Breast epithelium (tissue), 4 donors: ENCODE measurements at places on chromosomes 6 and 20. TPM values are rescaled to one million over a fixed set of nuclear protein-coding genes. Genes with fewer than 3 reads are reported as not detected.

- no peaks in the 10 kb centered on the region for H3K27me3 ChIP-seq
- H3K4me1 ChIP-seq = no peaks in the 10 kb centered on the region
- H3K27ac ChIP-seq = no peak overlapping the region
These were observed 89.2 kb upstream of the BHLHE23 start for GRCh38 chr20:63095718-63096654.

DNA sequence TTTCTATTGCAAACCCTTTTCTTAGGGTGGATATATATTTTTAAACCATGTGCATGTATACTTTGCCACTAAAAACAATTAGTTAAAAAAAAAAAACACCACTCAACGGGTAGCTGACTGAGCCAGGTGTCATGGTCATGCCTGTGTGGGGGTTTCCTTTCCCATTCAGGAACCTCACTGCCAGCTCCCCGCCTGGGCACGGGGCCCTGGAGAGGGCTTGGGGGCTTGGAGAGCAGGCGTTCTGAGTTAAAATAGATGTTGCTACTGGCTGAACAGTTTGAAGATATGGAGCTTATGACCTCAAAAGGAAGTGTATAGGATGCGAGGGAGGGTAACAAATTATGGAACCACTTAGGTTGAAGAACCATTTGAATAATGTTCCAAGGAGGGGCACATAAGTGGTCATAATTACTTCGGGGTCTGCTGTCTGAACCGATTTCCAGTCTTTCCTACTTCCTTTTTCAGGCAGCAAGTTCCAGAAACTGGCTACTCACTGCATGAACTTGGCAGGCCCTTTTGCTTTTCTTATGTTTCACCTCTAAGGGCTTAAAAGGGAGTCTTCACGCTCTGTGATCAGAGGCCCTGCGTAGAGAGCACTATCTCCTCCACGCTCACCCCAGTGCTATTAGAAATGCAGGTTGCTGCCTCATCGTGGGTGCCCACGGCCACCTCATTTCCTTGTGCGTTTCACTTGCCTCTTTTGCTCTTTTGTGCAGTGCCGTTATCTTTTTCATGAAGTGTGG lies 9.9 kb downstream of the STX16 start:
- H3K27ac ChIP-seq = no peak overlapping the region
- H3K4me1 ChIP-seq = no peaks in the 10 kb centered on the region
- DNase-seq = no peak
- H3K27me3 ChIP-seq = no peaks in the 10 kb centered on the region
- H3K36me3 ChIP-seq = no peaks in the 10 kb centered on the region

DNA sequence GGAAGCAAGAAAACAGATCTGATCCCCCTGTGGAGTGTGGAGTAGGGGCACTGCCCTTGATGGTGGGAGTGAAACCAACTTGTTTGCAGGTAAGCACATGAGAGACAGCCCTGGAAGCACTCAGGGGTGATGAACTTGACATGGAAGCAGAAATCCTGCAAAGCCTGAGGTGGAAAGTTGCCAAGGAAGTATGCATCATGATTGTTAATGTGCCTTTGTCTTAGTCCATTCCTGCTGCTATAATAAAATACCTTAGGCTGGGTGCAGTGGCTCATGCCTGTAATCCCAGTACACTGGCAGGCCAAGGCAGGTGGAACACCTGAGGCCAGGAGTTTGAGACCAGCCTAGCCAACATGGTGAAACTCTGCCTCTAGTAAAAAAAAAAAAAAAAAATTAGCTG lies 40.2 kb upstream of the IFNGR1 start:
- no peak overlapping the region for H3K4me3 ChIP-seq
- DNase-seq = no peak

- H3K4me3 ChIP-seq = no peak overlapping the region
- DNase-seq = peak; percentile 69
- H3K27me3 ChIP-seq = no peaks in the 10 kb centered on the region
- H3K27ac ChIP-seq = no peak overlapping the region
These were observed 12.2 kb upstream of the KCNK15 start for GRCh38 chr20:44733341-44734069.

GRCh38 chr6:83853178-83854000 lies at the start of gene RIPPLY2:
TSS of gene RIPPLY2 (plus strand) at chr6:83853360. CDS start at chr6:83853417, 57 bp downstream.
- H3K4me3 ChIP-seq = peak within 1 kb of the TSS; percentile 69
- no peaks in the 10 kb centered on the region for H3K4me1 ChIP-seq
- no peak within 1 kb of the TSS for H3K27ac ChIP-seq
- H3K27me3 ChIP-seq = peaks cover 42% of the 10 kb centered on the region
- H3K36me3 ChIP-seq = no peaks in the 10 kb centered on the region

GRCh38 chr6:3294396-3294795 lies 35.6 kb downstream of the PSMG4 start:
- DNase-seq = no peak
- H3K27ac ChIP-seq = no peak overlapping the region
- no peaks in the 10 kb centered on the region for H3K36me3 ChIP-seq
- H3K4me1 ChIP-seq = no peaks in the 10 kb centered on the region
- no peaks in the 10 kb centered on the region for H3K27me3 ChIP-seq

GRCh38 chr6:72689107-72689954 lies 67.5 kb downstream of the KCNQ5 start:
- H3K4me3 ChIP-seq = no peak overlapping the region
- H3K4me1 ChIP-seq = no peaks in the 10 kb centered on the region
- H3K27ac ChIP-seq = no peak overlapping the region
- no peak for DNase-seq

- DNase-seq = no peak
- H3K4me3 ChIP-seq = no peak overlapping the region
- no peak overlapping the region for H3K27ac ChIP-seq
- no peaks in the 10 kb centered on the region for H3K27me3 ChIP-seq
These were observed 19.5 kb upstream of the PAX1 start for GRCh38 chr20:21685981-21686380.

- no peaks in the 10 kb centered on the region for H3K36me3 ChIP-seq
- no peak overlapping the region for H3K27ac ChIP-seq
- no peaks in the 10 kb centered on the region for H3K27me3 ChIP-seq
- no peaks in the 10 kb centered on the region for H3K4me1 ChIP-seq
- DNase-seq = no peak
These were observed 44.0 kb downstream of the ROS1 start for GRCh38 chr6:117381749-117382148.

- no peaks in the 10 kb centered on the region for H3K36me3 ChIP-seq
- no peak for DNase-seq
- no peaks in the 10 kb centered on the region for H3K27me3 ChIP-seq
These were observed 67.5 kb downstream of the FARS2 start for GRCh38 chr6:5328800-5329199.

GRCh38 chr6:127119102-127120022 lies 891 bp downstream of the RSPO3 start:
- H3K4me1 ChIP-seq = no peaks in the 10 kb centered on the region
- H3K4me3 ChIP-seq = peak overlapping the region; percentile 57
- H3K27me3 ChIP-seq = peaks cover 28% of the 10 kb centered on the region

CASS4 gene
- 2.2 TPM for total RNA-seq

COX4I2 gene
- total RNA-seq = not detected

SNPH gene
- 3.5 TPM for total RNA-seq

ATP6V1G2 gene
- 1.8 TPM for total RNA-seq

FAM162B gene
- total RNA-seq = 6.9 TPM

FOXQ1 gene
- not detected for total RNA-seq
